NCI-H526 (cell line): ENCODE measurements at places on chromosomes 4 and X.

DNA sequence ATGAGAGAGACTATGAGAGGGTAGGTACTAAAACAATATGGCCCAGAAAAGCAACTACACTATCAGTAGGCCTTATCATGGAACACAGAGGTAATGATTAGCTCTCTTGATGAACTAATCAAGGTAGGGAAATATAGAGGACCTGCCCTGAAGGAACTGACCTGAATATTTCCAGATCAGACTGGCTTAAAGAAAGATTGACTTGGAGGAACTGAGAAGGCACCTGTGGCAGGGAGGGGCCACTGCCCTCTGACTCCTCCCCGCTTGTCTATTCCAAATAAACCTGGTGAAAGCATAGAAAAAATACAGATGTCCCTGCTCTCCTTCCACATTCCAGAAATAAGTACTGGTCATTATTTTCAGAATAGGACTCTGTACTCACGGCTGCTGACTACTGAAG is 5.5 kb downstream of the RPS6KA6 start:
- no peak for DNase-seq

DNA sequence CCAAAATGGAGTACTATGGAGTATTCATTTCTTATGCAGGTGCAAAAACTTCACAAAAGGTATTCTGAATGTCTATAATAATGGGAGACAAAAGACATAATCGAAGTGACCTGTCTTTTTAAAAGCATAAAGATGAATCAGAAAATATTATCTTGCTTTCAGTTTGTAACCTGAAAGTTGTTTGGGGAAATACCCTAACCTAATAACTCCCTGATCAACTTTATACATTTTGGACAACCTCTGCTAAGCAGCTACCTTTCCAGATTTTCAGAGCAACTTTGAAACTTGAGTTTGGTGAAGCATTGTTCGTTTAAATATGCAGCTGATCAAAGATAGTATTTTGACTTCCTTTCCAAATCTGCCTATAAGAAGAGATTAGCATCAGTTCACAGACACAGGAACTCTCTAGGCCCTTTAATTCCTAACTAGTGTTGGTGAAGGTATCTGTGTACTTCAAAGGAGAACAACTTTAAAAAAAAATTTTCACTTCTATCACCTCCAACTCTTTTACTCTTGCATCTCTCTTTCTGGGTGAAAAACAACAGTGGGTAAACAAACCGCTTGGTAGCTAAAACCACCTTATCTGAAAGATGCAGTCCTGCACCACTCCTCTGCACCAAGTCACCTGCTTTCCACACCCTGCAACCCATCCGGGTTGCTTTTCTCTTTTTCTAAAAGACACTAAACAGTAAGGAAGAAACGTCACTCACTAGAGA is 26.5 kb downstream of the CD40LG start:
- DNase-seq: no peak

DNA sequence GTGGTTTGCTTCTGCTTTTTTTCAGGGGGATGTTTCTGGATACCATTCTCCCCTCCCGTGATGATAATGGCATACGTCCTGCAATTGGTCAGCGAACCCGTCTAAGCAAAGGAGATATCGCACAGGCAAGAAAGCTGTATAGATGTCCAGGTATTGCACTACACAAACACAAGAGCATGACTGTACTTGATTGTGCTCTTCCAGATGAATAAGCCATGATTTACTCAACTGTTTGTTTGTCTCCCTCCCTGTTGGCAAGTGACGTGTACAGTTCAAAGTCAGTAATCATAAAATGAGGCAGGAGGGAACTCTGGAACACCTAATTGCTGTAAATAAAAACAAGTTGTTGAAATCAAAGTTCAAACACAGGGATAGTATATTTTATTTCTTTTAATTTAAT is 141.4 kb downstream of the TLL1 start:
- DNase-seq: no peak

DNA sequence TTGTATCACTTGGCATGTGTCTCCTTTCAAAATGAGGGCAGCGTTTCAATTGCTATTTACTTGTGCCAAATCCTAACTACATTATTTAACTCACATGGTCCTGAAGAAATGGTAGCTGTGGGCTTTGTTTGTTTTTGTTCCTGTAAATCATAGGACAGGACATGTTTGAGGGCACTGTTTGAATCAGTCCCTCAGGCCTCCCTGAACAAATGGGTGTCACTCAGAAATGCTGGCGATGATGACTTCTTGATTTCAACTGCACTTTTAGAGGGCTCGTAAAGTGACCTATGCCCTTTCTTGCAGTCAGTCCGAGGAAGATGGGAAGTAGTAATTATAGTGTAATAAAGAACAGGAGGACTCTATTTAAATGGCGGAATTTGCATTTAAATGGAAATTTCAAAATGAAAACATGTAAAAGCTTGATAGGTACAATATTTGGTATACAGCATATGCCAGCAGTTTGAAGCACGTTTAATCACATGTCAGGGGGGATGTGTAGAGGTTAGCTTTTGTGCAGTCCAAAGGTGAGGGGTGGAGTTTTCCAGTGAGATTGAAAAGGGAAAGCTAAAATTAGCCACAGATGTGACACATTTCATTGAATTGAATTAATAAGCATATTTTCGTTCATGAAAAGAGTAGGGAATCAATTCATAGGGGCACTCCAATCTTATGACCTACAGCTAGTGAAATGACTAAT is 1958.7 kb upstream of the IGFBP7 start:
- DNase-seq: no peak
